ENCODE measurements at places on chromosomes 6 and 20.

DNA sequence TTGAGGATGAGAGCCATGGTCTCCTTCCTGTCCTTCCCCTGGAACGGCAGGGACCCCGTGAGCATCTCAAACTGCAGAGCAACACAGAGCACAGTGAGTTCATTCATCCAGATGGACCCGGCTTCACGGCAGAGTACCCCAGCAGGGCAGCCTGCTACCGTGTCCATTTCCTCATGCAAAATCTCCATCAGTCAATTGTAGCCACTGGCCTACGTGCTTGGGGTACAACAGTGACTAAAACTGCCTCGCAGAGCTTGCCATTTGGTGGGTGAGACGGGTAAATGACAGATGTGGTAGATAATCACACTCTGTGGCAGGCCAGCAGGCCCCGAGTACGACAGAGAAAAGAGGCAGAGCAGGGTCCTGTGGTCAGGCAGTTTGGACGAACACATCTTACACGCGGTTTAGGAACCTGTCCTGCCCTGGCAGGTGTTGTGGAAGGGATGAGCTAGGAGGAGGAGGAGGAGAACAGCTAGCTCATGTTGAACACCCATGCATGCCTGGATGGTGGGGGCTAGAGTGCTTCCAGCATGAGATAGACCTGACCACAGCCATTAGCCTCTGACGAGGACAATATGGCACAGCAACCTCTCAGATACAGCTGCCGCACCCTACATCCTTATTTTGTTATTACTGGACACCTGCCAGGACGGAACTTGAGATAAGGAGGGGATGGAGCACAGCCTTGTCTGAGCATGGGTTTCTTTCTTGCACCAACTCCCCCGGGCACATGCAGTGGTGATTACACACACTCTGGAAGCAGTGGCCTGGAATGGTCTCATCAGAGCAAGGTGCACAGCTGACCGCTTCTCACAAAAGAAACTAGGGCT is 95.6 kb downstream of the RAMACL start:
- no peak for DNase-seq

DNA sequence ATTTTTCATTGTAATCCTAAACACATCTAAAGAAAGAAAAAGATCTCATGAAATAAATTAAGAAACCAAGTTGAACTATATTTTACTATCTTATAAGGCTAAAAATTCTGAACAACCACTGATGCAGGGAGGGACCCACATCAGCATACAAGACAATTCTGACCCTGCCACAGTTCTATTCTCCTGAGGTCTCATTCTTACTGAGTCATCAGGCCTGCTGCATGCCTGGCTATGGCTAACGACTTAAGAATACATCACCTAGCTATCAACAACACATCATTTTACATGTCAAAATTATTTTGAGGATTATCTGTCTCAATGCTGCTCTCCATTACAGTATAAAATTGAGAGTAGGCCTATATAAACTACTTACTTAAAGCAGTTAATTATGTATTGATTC is 52.9 kb downstream of the FBXL4 start:
- no peak for DNase-seq

GRCh38 chr6:11197175-11197536 is 35.3 kb downstream of the NEDD9 start:
- no peak for DNase-seq

DNA sequence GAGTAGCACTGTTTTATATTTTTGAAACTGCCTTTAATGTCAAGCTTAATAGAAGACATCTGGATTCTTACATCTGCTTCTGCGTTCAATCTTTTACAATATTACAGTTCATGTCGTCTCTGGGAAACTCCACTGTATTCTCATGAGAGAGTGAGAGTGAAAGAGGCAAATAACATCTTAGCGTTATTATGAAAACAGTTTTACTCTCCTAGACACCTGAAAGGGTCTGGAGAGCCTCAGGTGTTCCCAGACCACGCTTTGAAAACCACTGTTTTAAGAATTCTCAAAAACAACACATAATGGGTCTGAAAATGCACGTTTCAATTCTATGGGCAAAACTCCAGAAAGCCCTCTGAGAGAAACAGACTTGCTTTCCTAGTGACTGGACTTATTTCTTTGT is 63.3 kb downstream of the ARHGAP18 start:
- DNase-seq = no peak

GRCh38 chr20:17611540-17612286 is 41.8 kb downstream of the DSTN start:
- no peak for DNase-seq

GRCh38 chr6:149733089-149733720 is 13.1 kb downstream of the NUP43 start:
- no peak for DNase-seq

GRCh38 chr6:168061269-168062210 is 17.5 kb downstream of the FRMD1 start:
- DNase-seq = no peak

DNA sequence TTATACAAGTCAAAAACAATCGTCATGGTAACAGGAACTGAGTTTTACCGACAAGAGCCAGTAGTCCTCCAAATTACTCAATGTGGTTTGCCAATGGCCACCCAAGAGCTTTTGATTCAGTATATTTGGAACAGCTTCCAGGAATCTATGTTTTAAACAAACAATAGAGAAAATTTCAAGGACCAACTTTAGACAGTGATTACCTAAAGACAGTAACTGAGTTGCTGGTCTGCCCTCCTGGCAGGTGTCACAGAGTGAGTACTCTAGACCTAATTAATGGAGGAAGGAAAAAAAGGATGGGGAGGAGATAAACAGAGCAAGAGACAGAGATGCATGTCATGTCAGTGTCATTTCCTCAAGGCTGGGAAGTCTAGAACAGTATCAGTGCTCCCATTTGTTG is 361.3 kb upstream of the BTBD3 start:
- no peak for DNase-seq

GRCh38 chr6:148274809-148275208 is 67.8 kb upstream of the SASH1 start:
- DNase-seq = no peak

DNA sequence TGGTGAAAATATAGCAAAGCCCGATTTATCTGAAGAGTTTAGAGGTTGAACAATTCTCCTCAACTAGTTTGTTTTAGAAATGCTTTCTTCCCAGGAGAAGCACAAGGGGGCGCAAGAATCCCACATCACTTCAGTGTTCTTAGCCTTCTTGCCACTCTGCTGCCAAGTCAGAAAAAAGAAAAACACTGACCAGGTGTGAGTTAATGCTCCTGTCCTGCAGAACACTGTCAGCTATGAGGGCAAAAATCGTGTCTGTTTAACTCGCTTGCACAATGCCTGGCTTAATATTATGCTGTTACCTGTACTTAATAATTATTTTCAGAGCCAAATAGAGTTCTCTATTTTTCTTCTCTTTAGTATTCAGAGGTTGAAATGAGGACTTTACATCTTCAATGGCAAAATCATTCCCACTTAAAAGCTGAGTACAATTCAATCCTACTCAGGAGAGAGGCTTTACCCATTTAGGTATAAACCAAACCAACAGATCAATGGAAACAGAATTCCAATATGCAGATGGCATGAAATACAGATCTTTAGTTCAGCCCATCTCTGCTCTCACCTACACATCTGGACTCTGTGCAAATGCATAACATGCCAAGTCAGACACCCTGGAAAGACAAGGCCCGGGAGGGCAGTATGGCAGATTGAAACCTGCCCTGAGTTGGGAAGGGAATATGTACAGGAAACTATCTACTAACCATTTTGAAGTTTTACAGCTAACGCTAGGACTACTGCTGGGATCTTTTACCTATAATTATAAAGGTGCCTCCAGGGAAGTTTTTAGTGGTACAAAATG is 71.4 kb upstream of the TULP1 start:
- no peak for DNase-seq

DNA sequence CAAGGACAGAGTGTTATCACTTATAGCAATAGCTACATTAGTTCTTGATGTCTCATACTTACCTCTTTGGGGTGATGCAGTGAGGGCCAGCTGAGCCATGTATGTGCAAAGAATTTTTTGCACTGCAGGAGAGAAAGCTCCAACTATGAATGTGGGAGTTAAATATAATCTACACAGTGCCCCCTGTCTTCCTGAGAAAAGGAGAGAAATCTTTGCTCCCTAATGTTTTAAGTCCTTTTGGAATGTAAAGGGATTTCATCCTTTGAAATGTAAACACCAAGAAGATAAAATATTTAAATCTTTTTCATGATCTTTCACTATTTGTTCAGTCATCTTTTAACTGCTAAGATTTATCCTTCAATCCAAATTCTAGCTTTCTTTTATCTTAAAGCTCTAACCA is 822.1 kb downstream of the TENT5A start:
- DNase-seq = no peak

- DNase-seq = no peak
Measured at GRCh38 chr20:63703976-63704748, 3.6 kb downstream of the ARFRP1 start.

DNA sequence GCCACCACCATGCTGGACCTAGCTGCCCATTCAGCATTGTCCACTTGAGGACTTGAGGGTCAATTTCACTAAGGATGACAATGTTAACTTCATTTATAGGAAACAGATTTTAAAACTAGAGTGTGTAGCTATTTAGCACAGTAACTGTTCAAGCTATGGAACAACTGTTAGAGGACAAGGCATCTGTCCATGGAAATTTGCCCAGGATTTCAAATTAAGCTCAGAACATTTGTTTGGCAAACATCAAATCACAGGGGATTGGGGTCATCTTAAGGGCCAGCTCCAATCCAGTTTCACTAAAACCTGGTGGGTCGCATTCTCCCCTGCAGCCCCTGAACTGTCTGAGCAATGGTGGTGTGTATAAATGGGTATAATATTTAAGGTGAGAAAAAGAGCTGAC is 35.1 kb downstream of the PM20D2 start:
- no peak for DNase-seq

GRCh38 chr6:89073840-89074239 is 6.7 kb upstream of the PNRC1 start:
- no peak for DNase-seq

GRCh38 chr20:23442436-23442835 is 3.0 kb downstream of the CSTL1 start:
- no peak for DNase-seq

DNA sequence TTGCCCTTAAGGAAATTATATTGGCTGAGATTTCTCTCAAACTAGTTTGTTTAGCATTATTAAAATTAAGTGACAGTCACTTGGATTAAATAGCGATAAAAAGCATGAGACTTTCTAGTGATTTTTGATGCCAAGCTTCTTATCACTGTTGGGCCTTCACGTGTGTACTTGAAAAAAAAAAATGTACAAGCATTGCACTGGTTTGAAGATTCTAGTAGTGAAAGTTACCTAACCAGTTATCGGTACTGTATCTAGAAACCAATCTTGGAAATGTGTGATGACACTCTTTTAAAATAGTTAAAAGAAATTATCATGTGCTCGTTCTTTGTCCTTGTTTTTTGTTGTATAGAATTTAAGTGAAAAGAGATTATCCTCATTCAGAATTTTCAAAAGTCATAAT is 102.1 kb downstream of the SCAF8 start:
- DNase-seq = no peak

All from cortex of kidney (tissue), 1 donor.